Neural crest cell (in vitro differentiated cells): ENCODE measurements at places on chromosomes 4 and X.
A peak's percentile ranks its signal among the peaks of the same experiment; 100 is the strongest.

- no peak for DNase-seq
Measured at GRCh38 chr4:177453116-177453515, 10.9 kb upstream of the AGA start.

- DNase-seq = no peak
Measured at GRCh38 chrX:69192603-69193002, 27.4 kb upstream of the PJA1 start.

DNA sequence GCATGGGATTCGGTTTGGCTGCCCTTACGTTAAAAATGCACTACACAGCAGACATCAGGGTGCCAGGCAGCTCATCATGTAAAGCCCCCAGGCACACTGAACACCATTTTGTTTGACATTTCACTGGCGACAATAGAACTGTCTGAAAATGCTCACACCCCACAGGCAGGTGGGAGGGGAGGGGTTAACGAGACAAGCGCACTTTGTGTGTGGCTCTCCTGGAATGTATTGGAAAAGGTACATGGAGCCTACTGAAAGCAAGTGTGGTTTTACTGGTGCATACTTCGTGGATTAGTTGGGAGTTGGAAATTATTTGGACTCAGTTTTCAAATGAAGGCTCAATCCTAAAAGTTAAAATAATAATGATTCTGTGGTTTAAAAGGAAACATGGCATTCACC lies 31.6 kb upstream of the PPARGC1A start:
- no peak for DNase-seq

GRCh38 chr4:155832664-155833063 lies 33.4 kb downstream of the ASIC5 start:
- no peak for DNase-seq

DNA sequence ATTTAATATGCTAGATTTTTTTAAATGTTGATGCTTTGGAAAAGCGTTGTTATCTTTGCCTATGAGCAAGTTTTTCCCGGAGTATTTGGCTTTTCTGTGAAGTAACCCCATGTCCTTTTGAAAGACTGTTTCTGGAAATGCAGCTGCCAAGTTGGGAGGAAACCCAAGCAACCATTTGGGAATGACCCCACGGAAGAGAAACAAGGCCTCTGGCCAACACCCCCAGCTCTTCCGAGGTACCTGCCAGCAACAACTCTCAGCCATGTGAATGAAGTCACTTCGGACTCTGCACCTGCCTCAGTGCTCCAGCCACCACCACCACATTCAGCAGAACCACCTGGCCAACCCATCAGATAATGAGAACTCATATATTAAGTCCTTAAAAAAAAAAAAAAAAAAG lies 36.2 kb upstream of the DHRSX start:
- DNase-seq = no peak

- no peak for DNase-seq
Measured at GRCh38 chr4:15651676-15652075, 3.5 kb downstream of the FBXL5 start.

DNA sequence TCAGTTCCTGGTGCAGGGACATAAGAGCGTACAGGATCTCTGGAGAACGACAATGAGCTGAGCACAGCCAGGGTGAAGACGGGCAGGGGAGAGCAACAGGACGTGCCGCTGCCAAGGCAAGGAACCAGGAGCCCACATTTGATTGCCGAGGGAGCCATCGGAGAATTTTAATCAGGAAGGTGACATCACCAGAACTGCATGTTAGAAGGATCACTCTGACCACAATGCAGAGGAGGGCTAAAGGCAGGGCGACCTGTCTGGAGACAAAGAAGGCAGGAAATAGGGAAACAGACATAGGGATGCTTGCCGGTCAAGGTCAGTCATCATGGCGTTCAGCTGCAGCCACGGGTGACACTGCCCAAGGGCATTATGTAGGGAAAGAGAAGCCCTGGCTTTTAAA lies 81.4 kb downstream of the RBM47 start:
- no peak for DNase-seq

DNA sequence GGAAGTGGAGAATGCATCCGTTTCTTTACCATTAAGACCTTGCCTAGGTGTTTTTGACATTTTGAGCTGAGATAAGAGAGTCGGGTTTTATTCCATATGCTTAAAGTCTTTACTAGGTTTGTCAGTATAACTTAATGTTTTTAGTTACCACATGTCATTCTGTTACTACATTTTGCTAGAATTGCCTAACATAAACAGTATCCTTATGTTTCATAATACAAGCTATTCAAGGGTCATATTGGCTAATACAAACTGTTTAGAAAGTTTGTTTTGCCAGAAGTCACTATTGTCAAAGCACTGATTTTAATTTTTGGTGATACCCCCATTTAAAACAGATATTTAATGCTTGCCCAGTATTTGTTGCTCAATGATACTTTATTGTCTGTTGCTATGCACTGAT lies 427.7 kb upstream of the MAGEB2 start:
- no peak for DNase-seq

DNA sequence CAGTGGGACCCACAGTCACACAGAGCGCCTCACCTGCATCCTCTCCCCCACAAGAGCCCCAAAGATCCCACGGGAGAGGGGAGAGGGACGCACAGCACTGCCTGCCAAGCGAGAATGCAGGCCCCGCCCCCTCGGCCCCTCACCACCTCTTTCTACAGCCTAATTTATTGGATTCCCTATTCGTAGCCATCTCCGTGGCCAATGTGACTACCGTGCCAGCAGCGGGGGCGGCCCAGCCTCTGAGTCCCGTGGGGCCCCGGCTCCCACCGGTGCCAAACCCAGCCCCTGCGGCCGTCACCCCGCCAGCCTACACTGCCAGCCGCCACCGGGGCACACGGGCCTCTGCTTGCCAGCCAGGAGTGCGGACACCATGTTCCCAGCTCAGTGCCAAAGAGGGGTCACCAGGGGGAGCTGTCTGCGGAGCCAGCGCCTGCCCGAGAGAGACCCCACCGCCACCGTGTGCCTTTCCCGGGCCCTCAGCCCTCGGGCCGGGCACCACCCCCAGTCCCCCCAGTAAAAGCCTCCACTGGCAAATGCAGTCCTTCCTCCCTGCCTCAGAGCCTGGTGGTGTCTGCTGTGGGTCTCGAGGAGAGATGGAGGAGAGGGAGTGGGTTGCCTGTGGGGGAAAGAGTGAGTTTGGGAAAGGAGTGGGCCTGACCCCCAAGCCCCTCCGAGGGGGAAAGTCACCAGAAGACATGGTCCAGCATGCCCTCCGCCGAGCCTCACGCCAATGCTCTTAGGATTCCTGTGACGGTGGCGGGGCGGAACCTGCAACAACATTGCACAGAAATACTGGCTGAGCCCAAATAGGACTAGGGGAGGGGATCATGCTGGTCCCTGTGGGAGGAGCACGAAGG lies 19.6 kb upstream of the PLXNB3 start:
- DNase-seq = peak; percentile 22

- no peak for DNase-seq
Measured at GRCh38 chrX:11254417-11255109, 38.6 kb upstream of the AMELX start.

GRCh38 chr4:76709772-76710090 lies 188.2 kb downstream of the SOWAHB start:
- no peak for DNase-seq

DNA sequence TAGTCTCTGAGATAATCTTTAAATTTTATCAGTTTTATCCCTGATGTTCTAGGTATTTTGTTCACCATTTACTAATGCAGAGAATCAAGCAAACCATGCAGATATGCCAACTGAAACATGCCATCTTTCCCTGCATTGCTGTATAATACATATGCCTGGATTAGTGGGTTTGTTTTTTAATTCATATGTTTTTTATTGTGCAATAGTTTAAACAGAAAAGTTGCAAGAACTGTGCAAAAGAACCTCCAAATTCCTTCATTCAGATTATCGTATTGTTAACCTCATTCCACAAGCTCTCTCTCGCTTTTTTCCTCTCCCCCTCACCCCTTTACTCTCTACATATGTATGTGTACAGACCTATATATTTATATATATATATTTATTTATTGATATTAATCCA lies 244.6 kb downstream of the NKX6-1 start:
- no peak for DNase-seq

DNA sequence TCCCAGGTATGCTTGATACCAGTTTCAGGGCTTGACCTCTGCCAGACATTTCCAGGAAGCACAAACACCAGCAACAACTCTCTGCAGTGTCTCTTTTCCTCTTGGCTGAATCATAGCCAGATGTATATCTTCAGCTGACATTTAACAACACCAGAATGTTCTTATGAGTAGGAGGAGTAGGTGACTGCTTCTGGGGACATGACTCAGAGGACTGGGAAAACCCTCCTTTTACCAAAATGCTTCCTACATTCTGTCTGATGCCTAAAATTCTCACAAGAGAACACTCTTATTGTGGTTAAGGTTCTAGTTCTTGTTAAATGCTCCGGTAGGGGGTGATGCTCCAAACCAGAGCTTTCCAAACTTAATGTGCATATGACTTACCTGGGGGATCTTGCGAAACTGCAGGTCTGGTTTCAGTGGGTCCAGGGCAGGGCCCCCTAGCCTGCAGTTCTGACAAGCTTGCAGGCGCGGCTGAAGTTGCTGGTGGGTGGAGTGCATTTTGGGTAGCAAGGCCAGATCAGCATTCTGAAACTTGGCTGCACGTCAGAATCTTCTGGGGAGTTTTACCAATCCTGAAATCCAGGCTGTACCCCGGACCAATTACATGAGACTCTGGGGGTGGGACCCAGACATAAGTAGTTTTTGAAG lies 329.3 kb upstream of the RPS6KA3 start:
- DNase-seq = no peak

GRCh38 chrX:80799584-80799983 lies 10.1 kb downstream of the BRWD3 start:
- no peak for DNase-seq

DNA sequence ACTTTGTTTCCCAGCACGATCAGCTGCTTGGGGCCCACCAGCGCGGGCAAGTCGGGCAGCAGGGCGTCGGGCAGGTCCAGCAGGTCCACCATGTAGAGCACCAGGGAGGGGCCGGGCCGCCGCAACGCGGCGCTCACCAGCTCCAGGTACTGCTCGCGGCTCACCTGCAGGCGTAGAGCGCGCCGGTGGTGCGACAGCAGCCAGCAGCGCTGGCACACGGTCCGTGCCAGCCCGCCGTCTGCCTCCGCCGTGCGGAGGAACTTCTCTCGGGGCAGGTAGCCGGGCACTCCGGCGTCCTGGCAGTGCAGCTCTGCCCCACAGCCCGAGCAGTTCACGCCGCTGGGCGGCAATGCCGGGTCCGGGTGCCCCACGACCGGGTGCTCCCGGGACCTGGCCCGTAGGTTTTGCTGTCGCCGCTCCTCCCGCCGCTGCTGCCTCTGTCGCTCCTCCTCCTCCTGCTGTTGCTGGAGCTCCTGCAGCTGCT lies 527 bp downstream of the NOA1 start:
- DNase-seq = peak; percentile 41

GRCh38 chrX:111467896-111468295 lies 43.5 kb upstream of the SERTM2 start:
- no peak for DNase-seq

GRCh38 chr4:94390804-94391410 lies 48.3 kb upstream of the HPGDS start:
- DNase-seq = no peak

DNA sequence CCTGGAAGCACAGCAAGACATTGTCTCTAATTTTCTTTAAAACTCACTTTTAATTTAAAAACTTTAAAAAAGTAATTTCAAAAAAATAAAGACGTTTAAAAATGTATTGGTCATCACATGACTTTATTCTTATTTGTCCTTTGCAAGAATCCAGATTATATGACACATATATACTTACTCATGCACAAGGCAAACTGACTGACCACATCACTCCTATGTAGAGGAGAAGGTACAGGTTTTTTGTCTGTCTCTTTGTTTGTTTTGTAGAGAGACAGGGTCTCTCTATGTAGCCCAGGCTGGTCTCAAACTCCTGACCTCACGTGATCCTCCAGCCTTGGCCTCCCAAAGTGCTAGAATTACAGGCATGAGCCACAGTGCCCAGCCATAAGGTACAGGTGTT lies 28.6 kb downstream of the MAML3 start:
- no peak for DNase-seq

- peak; percentile 2 for DNase-seq
Measured at GRCh38 chr4:188282471-188283232, 143.4 kb downstream of the TRIML1 start.

GRCh38 chr4:138269175-138269574 lies 27.0 kb upstream of the SLC7A11 start:
- DNase-seq = no peak

- DNase-seq = no peak
Measured at GRCh38 chrX:96140796-96141195, 543.8 kb upstream of the DIAPH2 start.

- DNase-seq = no peak
Measured at GRCh38 chrX:106707771-106708454, 18.6 kb upstream of the RNF128 start.

DNA sequence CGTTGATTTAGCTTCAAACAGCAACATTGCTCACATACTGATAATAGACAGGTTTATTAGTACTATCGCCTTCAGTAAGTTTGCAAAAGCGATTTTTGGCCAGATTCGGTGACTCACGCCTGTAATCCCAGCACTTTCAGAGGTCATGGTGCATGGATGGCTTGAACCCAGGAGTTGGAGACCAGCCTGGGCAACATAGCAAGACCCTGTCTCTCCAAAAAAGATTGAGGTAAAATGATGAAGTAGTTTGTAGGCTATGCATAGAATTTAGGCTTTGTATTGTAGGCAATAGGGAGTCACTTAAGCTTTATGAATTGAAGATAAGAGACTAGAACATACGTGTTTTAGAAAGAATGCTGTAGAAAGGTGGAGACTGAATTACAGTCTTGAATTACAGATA lies 1.1 kb upstream of the GNPDA2 start:
- DNase-seq = no peak

- no peak for DNase-seq
Measured at GRCh38 chr4:101222156-101222845, 125.0 kb downstream of the PPP3CA start.

DNA sequence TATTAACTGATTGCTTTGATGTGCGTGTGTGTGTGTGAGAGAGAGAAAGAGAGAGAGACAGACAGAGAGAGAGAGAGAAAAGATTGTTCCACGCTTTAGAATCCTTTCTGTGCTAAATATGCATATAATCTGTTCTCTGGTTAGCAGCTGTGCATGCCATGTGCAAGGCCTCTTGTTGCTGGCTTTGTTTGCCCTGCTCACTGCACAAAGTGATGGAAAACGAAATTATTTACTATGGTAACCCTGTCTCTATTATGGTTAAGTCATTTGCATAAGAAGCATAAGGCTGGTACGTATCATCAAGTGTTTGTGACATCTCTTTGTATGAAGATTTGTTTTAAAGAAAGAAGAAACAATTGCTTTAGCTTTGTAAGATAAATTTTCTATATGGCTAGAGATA lies 190.2 kb upstream of the POF1B start:
- DNase-seq = no peak

DNA sequence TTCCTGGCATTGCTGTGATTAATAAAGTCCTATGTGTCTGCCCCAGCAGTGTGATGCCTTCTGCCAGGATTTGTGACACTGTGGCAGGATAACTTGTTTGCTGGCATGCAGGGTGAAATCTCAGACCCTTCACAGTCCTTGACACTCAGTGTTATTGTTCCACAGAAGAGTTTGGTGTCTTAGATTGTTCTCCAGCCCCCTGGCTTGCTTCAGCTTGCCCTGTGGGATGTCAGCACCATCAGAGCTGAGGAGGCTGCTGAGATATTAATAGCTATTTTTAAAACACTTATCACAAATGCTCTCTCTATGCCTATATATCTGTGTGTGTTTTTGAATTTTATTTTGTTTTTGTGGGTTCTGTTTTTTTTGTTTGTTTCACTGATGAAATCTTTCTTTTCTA lies 136.9 kb downstream of the TSPAN5 start:
- DNase-seq = no peak
